ENCODE measurements at places on chromosomes 3 and 15.
A peak's percentile ranks its signal among the peaks of the same experiment; 100 is the strongest.

DNA sequence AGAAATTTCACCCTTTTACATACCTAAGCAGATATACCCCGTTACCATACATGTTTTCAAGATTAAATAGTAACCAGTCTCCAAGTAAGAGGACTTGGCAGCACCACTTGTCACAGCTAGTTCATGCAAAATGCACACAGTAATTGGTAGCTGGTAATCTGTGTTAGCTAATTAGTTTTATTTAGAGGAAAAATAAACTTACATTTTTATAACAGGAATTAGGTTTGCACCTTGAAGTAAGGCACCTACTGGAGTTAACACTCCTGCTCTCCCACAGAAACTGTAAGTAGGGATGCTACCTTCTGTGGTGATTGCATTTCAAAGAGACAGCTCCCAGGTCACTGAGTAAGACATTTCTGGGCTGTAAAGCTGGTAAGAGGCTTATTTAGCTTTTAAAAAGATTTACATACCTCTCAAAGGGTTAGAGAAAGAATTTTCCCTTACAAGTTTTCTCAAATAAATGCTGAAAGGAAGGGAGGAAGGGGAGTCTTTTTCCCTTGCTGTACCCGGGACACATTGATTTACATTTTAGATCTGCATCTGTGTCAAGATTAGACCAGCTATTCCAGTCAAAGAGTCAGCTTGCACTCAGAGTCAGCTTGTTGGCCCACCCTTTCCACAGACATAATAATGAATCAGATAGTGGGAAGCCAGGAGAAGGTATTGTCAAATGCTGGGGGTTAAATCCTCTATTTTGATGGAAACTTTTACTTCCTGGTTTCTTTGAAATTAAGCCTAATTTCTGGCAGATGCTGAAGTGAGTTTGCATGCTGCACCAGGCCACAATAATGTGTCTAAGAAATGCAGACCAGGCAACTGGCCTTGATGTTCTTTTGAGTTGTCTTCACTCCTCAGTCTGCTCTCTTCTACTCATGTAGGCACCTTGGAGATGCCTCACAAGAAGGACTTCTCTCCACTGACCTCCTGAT, 77.6 kb upstream of the CHD2 start:
- no peak for DNase-seq

GRCh38 chr15:68798346-68799094, 22.2 kb downstream of the ANP32A start:
- DNase-seq, result no peak

GRCh38 chr3:186613637-186614265, 891 bp downstream of the AHSG start:
- DNase-seq, result no peak

- no peak for DNase-seq
Observed at GRCh38 chr15:84616235-84616634, 15.4 kb downstream of the ZSCAN2 start.

DNA sequence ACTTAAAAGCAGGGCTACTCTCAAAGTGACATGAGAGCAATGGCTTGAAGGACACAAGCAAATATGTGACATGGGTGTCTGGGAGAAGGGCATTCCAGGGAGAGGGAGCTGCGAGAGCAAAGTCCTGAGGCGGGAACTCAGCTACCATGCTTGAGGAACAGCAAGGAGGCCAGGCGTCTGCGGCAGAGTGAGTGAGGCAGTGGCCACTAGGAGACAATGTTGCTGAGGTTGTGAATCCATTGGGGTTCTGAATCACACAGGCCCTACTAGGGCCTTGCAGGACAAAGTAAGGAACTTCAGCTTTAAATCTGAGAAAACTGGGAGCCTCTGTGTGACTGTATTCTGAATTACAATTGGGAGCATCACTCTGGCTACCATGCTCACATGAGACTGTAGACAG, 94.1 kb upstream of the PRICKLE2 start:
- no peak for DNase-seq

- DNase-seq, result no peak
Observed at GRCh38 chr3:72060447-72061034, 275.6 kb upstream of the PROK2 start.

GRCh38 chr3:12759693-12760565, 870 bp upstream of the TMEM40 start:
- no peak for DNase-seq

DNA sequence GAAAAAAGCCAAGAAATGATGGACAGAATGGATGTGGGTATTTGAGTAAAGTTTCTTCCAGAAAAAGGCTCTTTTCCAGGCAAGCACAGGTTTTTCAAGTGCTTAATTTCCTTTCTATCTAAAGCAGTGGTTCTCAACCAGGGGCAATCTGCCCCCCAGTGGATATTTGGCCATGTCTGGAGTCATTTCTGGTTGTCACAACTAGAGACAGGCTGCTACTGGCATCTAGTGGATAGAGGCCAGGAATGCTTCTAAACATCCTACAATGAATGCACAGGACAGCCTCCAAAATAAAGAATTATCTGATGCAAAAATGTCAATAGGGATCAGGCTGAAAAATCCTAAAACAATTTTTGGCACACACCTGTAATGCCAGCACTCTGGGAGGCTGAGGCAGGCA, 23.9 kb downstream of the SEC22C start:
- DNase-seq, result no peak

DNA sequence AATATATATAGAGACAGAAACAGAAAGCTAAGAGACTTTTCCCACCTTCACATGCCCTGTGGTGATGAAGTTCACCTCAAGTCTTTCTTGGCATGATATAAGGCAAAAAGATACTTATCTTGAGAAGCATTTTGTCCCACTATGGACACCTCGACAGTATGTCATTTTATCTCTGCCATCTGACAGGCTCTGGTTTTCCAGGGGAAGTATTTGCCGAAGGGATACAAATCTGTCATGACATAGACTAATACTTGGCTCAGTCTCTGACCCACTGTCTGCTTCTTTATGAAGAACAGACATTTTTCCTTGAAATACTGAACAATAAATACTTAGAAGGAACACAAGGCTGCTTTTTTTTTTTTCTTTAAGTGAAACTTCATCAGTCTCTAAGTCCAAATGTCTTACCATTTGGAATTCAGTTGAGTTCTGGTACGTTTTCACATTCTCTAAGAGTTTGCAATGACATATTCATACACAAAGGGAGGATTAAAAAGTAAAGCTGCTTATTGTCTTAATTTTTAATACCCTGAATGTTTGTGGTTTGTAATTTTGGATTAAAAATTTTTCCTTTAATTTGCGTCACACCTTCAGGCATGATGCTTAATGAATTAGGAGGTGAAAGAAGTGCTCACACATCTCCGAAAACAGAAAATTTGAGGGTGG, 87.8 kb upstream of the LMOD3 start:
- DNase-seq, result no peak

- DNase-seq, result peak; percentile 8
Observed at GRCh38 chr3:160402221-160403027, 3.0 kb downstream of the SMC4 start.

DNA sequence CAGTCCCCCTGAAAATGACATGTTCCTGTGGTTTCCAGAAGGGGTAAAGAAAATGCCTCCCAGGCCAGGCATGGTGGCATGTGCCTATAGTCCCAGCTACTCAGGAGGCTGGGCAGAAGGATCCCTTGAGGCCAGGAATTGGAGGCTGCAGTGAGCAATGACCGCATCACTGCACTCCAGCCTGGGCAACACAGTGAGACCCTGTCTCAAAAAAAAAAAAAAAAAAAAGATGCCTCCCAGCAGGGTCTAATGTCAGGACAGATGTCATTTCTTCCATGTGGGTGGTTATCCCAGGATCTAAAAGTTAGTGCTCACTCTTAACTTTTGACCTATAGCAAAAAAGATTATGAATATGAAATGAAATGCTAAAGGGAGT, 13.4 kb downstream of the LCMT2 start:
- no peak for DNase-seq

DNA sequence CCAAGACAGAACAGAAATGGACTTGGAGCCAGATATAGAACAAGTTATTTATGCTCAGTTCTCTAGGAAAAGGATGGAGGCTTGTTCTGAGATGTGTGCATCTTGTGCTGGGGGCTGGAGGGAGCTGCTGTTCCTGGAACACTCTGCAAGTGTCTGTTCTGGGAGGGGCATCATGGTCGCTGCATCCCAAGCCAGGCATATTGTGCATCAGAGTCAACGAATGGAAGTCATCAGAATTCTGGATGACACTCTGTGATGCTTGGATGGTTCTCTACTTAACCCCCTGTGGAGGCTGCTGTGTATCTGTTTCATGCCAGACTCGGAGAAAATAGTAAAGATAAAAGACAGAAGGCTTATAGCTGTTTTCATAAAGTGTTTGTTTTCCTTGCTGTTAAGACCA, 34.7 kb downstream of the RPL22L1 start:
- DNase-seq, result no peak

- no peak for DNase-seq
Observed at GRCh38 chr3:58683001-58683458, 16.5 kb upstream of the FAM3D start.

DNA sequence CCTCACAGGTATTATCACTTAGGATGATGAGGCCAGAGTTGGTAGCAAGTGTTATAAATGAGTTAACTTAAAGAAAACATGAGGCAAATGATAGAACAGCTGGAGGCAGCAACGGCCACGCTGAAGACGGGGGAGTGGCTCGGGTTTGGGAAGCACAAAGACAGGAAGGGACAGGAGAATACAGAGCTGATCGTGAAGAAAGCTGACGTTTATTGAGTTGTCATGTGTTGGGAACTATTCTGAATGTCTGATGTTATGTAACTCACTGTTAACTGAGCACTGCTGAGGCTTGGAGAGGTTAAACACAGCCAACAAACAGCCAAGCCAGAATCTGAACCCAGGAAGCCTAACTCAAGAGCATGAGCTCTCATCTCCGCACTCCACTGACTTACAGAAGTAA, 42.3 kb downstream of the FGD5 start:
- DNase-seq, result no peak

DNA sequence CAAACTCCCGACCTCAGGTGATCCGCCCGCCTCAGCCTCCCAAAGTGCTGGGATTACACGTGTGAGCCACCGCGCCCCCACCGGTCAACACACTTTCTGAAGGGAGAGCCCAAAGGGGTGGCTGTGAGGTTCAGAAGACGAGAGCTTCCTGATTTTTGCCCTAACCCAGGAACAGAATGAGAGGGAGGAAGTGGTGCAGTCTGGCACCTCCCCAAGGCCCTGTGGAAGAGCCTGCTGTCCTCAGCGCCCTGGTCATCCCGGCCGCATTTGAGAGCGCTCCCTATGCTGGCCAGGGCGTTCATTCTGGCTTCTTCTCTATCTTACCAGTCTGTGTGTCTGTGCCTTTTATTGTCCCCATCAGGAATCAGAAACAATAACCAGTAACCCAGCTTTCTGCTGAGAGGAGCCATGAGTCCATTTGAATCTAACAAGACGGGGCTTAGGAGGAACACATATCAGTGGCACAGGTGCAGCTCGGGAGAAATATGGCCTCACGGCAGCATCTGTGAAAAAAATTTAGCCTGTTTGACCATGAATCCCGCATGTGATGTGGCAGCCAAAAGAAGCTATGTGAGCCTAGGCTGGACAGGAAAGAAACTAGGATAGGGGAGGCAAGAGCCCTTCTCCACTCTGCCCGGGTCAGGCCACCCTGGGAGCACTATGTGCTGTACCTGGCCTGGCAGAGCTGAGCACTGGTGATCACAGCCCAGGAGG, 12.9 kb downstream of the BDH1 start:
- no peak for DNase-seq

GRCh38 chr15:66758844-66759243, 56.8 kb downstream of the SMAD6 start:
- no peak for DNase-seq

DNA sequence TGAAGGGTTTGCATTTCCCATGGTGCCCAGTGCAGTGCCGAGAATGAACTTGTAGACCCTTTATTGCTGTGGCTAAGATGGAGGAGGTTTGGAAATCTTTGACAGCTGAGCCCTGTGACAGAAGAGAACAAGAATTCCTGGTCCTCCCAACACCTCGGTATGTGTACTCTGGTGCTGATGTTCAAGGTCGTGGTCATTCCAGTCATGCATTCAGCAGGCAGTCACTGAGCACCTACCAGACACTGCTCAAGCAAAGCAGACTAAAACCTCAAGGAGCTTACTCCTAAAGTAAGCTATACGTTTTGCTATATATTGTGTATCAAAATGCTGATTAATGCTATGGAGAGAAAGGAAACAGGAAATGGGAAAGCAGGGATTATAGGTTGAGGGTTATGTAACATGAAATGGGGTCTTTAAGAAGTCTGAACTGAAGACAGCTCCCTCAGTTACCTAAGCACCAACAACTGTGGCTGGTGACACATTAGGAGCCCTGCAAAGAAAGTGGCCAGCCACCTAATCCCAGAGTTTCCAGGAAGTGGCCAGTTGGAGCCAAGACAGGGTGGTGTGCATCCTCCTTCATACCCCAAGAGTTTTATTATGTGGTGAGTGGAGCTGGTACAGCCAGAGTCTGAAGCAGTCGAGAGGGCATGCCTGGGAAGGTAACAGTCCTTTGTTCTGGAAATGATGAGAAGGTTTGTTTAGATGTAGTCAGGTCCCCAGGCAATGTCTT, 65.0 kb downstream of the CCNL1 start:
- peak; percentile 64 for DNase-seq

GRCh38 chr3:131794766-131795388, 239.9 kb downstream of the CPNE4 start:
- peak; percentile 47 for DNase-seq

DNA sequence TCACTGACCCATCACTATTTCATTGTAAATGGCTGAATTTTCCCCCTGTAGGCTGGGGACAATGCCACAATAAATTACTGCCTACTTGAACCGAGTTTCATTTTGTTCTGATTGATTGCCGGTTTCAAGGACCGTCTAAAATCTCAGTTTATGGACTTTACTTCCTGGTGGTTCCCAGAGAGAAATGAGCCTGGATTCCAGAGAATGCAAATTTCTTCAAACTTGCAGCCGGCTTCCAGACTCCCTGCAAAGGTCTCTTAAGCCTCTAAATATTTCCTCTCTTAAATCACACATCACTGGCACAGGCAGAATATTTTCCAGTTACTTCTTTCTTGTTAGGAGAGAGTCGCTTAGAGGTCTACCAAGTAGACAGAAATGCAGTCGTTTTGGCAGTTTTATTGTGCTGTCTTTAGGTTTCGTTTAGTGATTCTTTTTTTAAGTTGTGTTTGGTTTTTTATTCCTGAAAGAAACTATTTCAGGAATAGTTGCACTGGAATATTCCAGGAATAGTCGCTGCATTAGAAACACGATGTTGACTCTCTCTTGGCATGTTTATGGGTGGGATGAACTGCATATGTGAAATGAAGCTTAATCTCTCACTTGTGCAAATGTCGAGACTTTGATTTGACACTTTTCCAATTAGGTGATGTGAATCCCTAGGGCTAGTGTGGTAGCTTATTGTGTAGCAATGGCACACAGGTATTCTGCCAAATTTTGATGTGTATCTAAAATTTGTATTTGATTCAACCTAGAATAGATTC, 284.1 kb upstream of the NR2E3 start:
- no peak for DNase-seq
